Activated CD4-positive, alpha-beta T cell treated with anti-CD3 and anti-CD28 coated beads for 36 hours (primary cell): ENCODE measurements at places on chromosomes 11 and 22. TPM values are rescaled to one million over a fixed set of nuclear protein-coding genes. Genes with fewer than 3 reads are reported as not detected.

Gene OVCH2
- total RNA-seq, result not detected

Gene LGR4
- 0.19 TPM for total RNA-seq

Gene C11orf52
- total RNA-seq, result not detected

Gene DDX25
- total RNA-seq, result not detected

Gene PHF5A
- total RNA-seq, result 54.5 TPM

Gene SLC5A1
- not detected for total RNA-seq

Gene OR52W1
- not detected for total RNA-seq

DNA sequence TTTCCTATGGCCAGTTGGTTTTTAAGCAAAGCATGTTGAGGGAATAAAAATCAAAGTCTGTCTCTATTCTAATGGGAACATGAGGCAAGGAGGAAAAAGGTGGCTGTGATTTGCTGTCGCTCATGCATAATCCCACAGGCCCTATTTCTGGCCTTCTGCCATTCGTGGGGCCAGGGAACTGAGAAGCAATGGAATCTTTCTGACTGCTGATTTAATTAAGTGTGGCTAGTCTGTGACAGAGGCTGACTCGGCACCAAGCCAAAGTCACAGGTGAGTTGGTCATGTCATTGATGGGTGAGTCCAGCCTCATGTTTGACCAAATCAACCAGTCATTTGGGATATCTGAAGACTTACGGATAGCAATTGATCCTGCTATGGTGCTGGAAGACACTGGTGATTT lies 429.3 kb upstream of the CADM1 start:
- no peaks in the 10 kb centered on the region for H3K4me1 ChIP-seq
- H3K36me3 ChIP-seq, result no peaks in the 10 kb centered on the region
- H3K4me3 ChIP-seq, result no peak overlapping the region
- peaks cover 22% of the 10 kb centered on the region for H3K27me3 ChIP-seq
- no peak for DNase-seq
- H3K27ac ChIP-seq, result no peak overlapping the region

DNA sequence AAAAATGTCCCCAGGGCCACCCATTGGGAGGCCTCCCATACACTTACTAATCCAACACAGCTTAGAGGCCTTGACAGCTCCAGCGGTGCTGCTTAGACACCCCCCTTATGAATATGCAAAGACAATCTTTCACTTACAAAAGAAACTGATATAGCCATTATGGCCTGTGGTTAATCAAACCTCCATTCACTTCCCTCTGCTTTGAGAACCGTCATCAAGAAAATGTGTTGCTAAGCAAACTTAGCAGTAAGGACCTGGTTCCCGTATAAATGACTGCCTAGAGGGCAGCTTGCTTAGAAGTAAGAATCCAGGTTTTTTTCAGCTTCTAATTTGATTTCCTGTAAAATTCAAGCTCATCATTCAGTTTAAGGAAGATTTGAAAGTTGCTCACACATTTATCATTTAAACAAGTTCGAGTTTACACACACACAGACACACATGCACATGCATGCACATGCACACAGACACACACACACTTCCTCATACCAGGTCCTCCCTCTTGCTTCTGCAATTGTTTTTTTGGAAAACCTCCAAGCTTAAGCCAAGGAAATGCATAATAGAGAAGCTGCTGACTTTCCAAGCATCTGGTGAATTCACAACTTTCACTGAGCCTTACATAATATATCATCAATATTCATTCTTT lies 137.7 kb upstream of the BLID start:
- H3K27ac ChIP-seq, result no peak overlapping the region
- no peak overlapping the region for H3K4me3 ChIP-seq
- DNase-seq, result no peak
- peaks cover 2% of the 10 kb centered on the region for H3K27me3 ChIP-seq
- no peaks in the 10 kb centered on the region for H3K4me1 ChIP-seq
- H3K36me3 ChIP-seq, result no peaks in the 10 kb centered on the region

DNA sequence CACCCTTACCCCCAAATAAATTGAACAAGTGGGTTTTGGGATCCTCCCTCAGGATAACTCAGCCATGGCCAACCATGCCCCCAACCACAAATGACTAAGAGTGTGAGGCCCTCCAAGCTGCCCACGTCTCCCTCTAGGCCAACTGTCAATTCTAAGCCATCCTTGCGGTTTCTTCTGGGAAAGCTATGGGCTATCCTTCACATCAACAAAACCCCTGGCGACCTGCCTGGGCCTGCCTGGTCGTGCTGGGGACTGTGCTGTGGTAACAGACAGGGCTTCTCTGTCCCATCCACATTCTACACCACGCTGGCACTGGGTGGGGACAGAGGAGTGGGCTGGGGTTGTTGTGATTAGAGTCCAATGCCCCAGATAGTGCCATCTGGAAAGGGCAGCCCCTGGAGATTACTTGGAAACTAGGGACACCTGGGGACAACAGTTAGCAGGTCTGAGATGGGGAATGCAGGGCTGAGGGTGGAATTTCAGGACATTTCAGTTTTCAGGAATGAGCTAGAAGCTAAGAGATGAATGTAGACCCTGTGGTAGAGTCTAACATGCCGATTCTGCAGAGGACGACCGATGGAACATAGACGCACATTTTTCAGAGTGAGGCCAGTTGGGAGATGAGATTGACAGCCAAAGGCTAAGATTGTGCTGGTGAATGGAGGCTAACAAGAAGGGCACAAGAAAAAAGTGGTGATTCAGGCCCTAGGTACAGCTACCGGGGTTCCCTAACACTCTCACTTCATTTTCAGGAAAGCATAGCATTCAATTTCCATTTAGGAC lies 131.9 kb downstream of the RASSF10 start:
- no peaks in the 10 kb centered on the region for H3K4me1 ChIP-seq
- H3K36me3 ChIP-seq, result no peaks in the 10 kb centered on the region
- H3K4me3 ChIP-seq, result no peak overlapping the region

DNA sequence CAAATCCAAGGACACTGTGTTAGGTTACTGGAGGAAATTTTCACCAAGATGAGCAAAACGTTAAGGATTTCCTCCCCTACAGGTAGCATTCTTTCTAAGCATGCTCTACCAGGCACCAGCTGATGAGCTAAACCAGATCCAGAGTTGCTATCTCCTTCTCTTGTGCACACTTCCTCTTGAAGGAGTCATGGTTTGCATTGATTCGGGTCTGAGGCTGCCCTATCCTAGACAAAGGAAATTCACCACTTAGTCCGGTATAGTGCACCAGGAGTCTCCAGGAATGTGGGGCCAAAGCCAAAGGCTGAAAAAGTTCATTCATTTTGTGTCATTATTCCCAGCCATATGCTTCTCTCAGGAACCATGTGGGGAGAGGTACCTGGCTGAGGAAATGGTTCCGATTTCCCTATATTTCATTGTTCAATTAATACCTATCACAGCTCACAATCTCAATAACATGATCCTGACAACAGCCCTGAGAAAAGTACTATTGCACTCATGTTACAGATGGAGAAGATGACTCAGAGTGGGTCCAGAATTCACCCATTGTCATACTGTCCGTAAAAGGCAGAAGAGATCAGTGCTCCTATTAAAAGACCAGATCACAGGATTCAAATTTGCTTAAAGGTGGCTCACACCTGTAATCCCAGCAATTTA lies 39.1 kb downstream of the SLC35F2 start:
- peaks cover 6% of the 10 kb centered on the region for H3K4me1 ChIP-seq
- DNase-seq, result no peak
- no peaks in the 10 kb centered on the region for H3K27me3 ChIP-seq
- H3K36me3 ChIP-seq, result peaks cover 6% of the 10 kb centered on the region
- H3K27ac ChIP-seq, result no peak overlapping the region
- H3K4me3 ChIP-seq, result no peak overlapping the region

DNA sequence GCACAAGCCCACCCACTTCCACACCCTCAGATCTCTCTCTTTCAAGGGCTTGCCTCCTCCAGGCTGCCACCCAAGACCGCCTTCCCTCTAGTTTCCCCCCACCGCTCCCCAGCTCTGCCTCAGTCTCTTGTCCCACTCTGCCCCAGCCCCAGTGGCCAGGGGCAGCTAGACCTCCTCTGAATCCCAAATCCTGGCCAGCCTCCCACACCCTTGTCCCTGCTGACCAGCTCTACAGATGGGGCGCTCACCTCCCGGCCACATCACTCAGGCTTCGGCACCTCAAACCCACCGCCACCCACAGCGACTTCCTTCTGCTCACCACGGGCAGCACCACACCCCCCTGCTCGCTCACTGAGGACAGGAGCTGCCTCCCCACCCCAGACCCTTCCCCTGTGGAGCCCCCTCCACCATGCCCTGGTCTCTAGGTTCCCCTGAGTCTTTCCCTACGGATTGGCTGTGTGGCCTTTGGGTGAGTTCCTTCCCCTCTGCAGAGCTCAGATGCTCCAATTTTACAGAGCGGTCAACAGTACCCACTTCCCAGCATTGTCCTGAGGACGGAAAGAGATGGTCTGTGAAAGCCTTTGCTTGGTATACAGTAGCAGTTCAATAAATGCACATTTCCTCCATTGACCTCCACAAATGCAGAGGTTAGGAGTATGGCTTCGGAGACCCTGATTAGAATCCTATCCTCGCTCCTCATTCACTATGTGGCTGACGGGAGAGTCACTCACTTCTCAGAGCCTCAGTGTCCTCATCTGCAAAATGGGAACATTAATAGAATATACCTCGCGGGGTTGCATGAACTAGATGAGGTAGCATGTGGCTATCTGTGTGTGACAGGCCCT lies 11.5 kb upstream of the SPI1 start:
- H3K36me3 ChIP-seq, result no peaks in the 10 kb centered on the region
- no peak overlapping the region for H3K27ac ChIP-seq
- H3K4me3 ChIP-seq, result no peak overlapping the region

GRCh38 chr11:122275508-122275907 lies 159.5 kb upstream of the BLID start:
- H3K4me1 ChIP-seq, result no peaks in the 10 kb centered on the region
- H3K27ac ChIP-seq, result no peak overlapping the region
- no peaks in the 10 kb centered on the region for H3K27me3 ChIP-seq
- H3K36me3 ChIP-seq, result no peaks in the 10 kb centered on the region
- DNase-seq, result no peak

- H3K4me1 ChIP-seq, result no peaks in the 10 kb centered on the region
- H3K27me3 ChIP-seq, result peaks cover 2% of the 10 kb centered on the region
- no peak for DNase-seq
- no peaks in the 10 kb centered on the region for H3K36me3 ChIP-seq
- no peak overlapping the region for H3K4me3 ChIP-seq
- H3K27ac ChIP-seq, result no peak overlapping the region
Measured at GRCh38 chr11:90344546-90344945, 121.7 kb upstream of the CHORDC1 start.

DNA sequence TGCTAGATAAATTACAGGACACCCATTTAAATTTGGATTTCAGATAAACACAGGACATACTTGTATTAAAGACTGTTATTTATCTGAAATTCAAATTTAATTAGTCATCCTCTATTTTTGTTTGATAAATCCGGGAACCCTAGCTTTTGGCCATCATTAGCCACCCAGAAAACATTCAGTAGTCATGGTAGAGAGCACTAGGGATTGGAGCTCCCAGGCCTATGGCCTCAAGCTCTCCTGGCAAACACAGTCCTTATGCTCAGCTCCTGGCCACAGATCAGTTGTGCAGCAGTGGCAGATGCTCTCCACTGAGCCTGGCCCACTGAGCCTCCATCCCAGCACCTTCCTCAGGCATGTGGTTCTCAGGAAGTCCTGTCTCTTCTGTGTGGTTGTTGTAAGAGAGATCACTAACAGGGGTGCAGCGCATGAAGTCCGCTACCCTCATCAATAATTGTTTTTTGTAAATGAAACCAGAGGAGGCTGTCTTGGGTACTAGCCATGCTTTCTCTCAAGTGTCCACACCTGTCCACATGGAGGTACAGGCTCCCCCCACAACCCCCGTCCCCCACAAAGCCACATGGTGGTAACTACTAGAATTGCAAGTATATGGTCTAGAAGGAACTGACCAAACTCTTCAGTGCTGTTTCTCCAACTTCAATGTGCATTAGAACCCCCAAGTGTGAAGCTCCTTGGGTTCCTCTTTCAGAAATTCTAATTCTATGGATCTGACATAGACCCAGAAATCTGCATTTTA lies 1.1 kb upstream of the IRAG1 start:
- DNase-seq, result no peak
- H3K27me3 ChIP-seq, result peaks cover 12% of the 10 kb centered on the region
- no peak overlapping the region for H3K4me3 ChIP-seq
- no peaks in the 10 kb centered on the region for H3K4me1 ChIP-seq

DNA sequence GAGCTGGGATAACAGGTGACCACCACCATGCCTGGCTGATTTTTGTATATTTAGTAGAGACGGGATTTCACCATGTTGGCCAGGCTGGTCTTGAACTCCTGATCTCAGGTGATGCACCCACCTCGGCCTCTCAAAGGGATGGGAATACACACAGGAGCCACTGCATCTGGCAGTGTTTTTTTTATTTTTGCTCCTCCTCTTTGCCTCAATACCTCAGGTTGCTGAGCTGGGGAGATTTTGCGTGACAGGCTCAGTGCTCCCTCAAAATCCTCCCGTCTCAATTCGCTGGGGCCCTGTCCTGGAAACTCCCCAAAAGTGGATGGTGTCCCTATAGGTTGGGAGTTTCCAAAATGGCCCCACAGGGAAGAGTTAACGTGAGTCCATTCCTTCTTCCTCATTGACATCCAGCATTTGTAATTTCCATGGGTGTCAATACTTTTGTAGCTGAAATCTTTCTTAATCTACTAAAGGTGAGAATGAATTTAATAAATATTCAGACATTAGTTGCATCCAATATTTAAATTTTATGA lies 71.8 kb downstream of the GGTLC2 start:
- H3K27ac ChIP-seq, result no peak overlapping the region
- H3K4me3 ChIP-seq, result no peak overlapping the region
- H3K36me3 ChIP-seq, result no peaks in the 10 kb centered on the region
- peaks cover 15% of the 10 kb centered on the region for H3K4me1 ChIP-seq
